Stimulated activated CD8-positive, alpha-beta memory T cell treated with anti-CD3 and anti-CD28 coated beads, Interleukin-4, amount 100 ng/mL, for 4 hours (primary cell): ENCODE measurements at places on chromosomes 5 and 9.

DNA sequence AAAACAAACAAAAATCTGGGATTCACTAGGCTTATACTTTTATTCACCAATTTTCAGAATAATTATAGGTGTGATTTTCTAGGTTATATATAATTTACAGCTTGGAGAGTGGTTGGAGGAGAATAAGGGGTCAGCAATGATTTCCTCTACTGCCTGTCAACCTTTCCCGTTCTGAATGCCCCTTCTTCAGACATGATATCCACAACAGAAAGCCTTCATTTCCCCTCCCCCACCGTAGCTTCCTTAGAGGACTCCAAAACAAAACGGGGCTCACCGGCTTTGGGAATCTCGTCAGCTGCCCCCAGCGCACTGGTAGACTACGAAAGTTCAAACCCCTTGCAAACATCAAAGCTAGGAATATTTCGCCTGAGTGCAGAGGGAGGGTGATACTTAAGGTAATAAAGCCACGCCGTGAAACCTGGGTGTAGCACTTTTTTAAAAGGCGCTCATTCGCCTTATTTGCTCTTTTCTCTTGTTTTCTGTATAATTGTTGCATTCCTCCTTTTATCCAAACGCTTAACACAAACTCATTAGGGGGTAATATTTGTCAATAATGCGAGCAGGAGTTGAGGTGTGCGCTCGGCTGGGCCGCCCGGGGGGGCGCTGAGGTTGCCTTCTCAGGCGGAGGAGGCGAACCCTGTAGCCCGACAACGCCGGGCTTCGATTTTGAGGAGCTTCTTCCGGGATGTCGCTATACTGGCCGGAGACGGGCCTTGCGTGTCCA, 2.4 kb downstream of the OTP start:
- DNase-seq, result no peak

- DNase-seq, result no peak
These were observed 8.7 kb downstream of the UBQLN1 start for GRCh38 chr9:83698976-83699585.

DNA sequence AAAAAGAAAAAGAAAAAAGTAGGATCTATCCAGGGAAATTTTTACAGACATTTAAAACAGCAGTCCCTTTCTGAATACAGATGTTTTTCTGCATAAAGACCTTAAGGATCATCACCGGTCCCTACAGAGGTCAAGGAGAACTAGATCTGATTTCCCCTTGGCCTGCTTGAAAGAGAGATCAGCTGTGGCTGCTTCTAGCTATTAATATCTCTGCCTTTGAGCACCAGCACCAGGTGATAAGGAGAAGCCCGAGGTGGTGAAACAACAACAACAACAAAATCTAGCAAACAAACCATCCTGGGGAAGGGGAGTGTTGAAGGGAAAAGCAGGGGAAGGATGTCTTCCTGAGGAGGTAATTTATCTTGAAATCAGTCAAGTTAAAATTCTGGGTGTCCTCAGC, 42.1 kb downstream of the ZNF366 start:
- DNase-seq, result no peak

DNA sequence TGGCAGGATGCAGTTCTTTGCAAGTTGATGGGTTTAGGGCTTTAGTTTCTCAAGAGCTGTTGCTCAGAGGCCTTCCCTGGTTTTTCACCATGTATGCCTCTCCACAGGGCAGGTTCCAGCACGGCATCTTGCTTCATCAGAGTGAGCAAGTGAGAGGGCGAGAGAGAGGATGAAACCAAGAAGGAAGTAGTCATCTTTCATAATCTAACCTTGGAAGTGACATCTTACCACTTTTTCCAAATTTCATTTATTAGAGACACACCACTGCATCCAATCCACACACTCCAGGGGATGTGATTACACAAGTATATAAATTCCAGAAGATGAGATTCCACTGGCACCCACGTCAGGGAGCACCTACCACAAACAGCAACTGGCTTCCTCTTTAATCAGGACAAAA, 294.4 kb downstream of the MARCHF11 start:
- no peak for DNase-seq

- no peak for DNase-seq
These were observed 62.0 kb downstream of the ANKRD33B start for GRCh38 chr5:10625700-10626472.

GRCh38 chr5:160175438-160176218, 53.7 kb upstream of the FABP6 start:
- no peak for DNase-seq

DNA sequence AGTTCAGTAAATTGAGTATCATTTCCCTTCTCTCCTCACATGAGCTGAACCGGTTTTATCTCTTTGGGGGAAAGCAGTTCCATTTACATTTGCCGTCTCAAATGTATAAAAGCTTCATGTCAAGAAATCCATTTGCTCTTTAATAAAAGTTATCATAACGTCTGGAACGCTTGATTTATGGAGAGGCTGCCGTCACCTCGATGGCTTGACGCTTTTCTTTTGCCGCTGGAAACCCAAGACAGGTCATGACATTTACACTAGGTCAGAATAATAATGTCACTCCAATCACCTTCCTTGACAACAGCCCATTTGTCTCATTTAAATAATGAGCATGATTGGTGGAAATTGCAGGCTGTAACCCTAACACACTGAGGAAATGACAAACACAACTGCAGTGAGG, 443.4 kb downstream of the IRX1 start:
- DNase-seq, result no peak

- DNase-seq, result no peak
These were observed 13.7 kb downstream of the NOTCH1 start for GRCh38 chr9:136531904-136532798.

DNA sequence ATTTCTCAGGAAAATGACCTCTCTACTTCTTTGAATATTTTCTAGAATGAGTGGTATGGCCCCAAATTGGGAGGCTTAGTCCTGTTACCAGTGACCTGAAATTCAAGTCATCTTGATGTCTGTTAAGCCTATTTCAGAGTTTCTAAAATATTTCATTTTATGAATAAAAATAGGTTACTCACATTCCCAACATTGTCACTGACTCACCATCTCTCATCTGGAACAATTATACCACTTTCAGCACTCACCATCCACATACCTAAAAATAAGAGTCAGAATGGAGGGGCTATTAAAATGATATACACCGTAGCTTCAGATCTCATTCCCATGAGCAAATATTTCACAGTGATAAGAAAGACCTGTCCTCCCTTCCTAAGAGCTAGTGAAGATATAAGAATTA, 71.8 kb downstream of the KIAA1958 start:
- DNase-seq, result no peak

DNA sequence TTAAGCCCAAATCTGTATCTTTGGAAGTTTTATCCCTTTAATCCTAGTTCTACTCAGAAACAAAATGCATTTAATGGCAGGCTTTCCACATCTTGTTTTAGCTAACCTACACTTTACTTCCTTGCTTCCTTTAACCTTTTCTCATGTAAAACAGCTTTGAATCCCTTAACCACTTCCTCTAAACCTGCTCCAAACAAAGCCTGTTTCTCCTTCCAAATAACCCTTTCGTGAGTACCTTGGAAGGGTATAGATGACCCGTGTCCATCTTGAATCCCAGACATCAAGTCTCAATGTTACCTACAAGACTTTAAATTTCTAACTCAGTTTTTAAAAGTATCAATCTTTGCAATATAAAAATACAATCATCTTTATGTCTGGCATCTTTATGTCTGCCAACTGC, 78.4 kb downstream of the DROSHA start:
- no peak for DNase-seq

GRCh38 chr5:53501054-53501453, 20.6 kb downstream of the FST start:
- DNase-seq, result no peak

DNA sequence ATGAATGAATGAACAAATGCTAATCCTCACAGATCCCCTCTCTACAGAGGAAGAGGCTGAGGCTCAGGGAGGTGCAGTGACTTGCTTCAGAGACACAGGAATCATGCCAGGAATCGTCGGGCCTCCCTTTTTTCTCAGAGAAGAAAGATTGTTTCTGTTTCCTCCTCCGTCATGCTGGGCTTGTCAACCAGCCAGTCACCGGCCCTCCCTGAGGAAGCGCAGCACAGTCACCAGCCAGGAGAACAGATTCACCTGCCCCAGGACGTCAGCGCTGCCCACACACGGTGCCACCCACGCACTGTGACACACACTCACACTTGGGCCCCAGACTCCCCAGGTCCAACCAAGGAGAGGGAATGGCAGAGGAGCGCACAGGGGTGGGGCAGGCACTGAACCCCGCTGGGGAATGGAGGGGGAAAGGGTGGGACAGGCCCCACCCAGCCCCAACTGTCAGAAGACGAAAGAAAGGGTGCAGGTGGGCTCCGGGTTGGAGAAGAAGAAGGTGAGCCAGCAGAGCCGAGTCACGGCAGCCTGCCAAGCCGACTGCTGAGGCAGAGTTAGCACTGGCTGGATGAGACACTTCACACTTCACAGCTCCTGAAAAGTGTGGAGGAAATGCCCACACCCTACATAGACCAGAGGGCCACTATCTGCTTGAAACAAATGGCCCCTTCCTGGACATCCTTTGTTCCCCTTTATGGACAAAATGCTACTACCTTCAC, 13.8 kb upstream of the ERGIC1 start:
- no peak for DNase-seq

DNA sequence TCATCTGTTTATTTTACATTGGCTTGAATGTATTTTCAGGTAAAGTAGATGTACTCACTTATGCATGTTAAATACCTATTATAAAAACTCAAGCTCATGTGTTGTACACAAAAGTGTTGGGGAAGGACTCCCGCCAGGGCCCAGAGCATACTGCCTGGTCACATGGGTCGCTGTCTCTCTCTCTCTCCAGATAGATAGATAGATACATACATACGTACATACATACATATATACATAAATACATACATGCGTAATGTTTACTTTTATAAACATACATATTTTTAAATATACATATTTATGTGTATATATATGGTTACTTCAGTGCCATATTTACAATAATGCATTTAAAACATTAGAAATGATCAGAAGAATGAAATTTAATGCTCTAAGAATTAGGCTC, 24.7 kb downstream of the ASPN start:
- no peak for DNase-seq

- DNase-seq, result no peak
These were observed 87.1 kb downstream of the AMBP start for GRCh38 chr9:113990975-113991471.

DNA sequence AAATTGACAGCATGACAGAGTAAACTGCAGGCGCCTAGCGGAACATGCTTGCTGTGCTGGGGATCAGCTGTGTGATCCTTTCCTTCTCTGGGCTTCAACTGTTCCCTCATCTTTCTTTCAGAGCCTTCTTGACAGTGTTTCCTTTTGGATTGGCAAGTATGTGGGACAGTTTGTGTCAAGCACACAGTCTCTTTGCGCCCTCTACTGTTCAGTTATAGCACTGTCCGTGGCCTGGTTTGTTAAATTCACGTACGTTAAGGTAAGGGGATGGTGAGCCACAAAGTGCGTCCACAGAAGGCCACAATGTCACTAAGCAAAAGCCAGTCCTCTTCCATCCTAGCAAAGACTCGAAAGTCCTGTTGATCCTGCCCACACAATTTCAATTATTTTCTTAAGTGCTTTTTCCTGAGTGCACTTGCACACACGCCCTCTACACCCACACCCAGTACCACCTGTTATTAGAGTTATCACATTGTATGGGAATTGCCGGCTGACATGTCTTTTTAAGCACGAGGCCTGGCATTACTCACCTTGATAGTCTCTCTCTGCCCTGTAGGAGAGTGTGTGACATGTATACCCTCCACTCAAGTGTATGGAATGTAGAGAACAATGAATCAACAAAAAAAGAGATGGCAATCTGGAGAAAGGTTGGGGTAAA, 22.5 kb upstream of the PTPN3 start:
- no peak for DNase-seq

DNA sequence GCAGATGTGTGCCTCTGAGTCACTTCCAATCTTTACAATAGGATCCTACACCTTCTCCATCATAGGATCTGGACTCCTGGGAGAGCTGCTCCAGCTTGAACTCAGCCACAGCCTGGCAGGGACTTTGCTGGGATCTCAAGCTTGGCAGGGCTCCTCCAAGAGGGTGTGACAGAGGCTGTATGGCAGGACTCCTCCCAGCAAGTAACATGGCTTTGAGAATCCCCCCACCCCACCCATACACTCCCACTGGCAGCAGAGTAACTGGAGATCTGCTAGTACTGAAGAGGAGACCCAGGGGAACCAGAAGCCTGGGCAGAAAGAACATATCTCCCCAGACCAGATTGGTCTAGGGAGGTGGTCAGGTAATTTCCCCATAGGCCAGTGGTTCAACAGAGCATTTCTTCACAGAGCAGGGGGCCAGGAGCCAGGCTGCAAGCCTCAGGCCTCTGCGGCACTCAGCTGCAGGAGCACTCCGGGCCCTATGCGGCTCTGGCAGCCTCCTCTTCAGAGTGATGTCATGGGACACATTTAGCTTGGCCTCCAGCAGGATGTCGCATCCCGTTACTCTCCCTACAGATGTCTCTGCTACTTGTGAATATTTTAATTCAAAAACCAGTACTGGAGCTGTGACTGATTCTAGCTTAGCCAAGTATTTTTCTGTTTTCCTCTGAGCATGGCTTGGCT, 1.7 kb upstream of the ACSL6 start:
- DNase-seq, result no peak
